ENCODE measurements at places on chromosomes 3 and 15.

DNA sequence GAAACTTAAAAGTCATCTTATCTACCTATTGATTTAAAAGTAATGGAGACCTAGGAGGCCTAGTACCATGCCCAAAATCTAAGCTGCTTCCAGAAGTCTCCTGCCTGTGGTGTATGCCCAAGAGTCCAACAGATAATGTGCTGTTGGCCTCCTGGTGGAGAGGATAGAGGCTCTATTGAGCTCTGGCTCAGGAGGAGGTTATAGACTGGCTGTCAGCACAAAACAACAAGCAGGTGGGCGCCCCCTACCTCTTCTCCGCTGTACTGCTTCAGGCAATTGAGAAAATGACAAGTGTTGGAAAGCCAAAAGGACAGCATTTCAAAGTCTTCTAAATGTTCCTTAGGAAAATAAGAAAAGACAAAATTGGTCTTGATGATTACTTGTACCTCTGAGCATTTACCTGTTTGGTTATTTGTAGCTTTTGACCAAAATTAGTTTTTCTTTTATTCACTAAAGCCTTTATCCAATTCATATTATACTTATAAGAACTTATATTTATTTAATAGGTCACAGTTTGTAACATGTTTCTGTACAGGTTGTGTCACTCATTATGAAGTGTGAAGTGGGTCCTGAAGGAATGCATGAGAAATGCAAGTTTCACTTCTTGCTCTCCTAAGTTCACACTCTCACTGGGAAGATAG is 17.2 kb upstream of the GNB5 start:
- DNase-seq: peak; percentile 76

DNA sequence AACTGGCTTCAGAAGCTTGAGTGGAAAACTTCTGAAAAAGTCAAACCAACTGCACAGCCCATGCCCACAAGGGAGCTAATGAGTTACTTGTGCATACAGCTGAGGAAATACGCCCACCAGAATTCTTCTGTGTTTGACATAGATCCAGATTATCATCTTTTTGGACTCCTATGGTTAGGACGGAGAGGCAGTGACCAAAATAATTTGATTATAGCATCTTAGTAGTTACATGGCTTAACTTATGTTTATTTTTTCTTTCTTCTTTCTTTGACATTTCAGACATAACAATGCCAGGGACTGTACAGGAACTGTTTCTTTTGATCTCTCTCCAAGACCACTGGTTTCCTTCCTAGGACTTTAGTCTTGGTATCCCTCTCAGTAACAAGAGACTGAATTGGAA is 246.1 kb upstream of the RASGRP1 start:
- peak; percentile 39 for DNase-seq

GRCh38 chr15:98746375-98747155 is 98.2 kb downstream of the IGF1R start:
- no peak for DNase-seq

- peak; percentile 32 for DNase-seq
Measured at GRCh38 chr3:103085465-103085864, 650.6 kb downstream of the ZPLD1 start.

DNA sequence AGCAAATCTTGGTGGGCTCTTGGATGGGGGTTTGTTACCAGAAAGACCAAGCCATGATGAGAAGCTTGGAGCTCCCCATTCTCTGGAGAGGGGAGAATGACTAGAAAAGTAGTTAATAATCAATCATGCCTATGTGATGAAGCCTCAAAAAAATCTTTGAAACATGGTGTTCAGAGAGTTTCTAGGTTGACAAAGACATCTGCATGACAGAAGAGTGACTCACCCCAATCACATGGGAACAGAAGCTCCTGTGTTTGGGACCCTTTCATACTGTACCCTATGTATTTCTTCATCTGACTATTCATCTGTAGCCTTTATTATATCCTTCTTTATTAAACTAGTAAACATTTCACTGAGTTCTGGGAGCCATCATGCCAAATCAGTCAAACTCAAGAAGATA is 87.4 kb downstream of the BCHE start:
- DNase-seq: peak; percentile 1

GRCh38 chr15:70956201-70956995 is 63.8 kb downstream of the LRRC49 start:
- peak; percentile 61 for DNase-seq

DNA sequence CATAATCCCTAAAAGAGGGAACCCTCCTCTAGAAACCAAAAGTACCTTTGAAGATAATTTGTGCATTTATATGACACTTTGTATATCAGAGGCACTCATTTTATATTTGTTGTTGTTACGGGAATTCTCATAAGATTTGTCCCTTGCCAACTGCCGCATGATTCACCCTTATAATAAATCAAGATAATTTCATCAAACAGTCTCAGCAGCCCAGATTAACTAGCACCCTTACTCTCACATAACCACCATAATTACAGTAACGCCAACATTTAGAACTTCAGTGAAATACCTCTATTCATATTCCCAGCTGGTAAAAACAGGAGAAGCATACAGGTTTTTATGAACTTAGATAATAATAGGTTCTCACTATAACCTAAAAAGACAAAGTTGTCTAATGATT is 271.9 kb downstream of the LRRC3B start:
- no peak for DNase-seq

All from fibroblast of skin of back (primary cell).